ENCODE measurements at places on chromosomes 11 and 22.

- no peak for DNase-seq
Observed at GRCh38 chr11:104490182-104490581, 326.2 kb upstream of the PDGFD start.

GRCh38 chr11:46431211-46431610 is 39.6 kb upstream of the CHRM4 start:
- DNase-seq = no peak

DNA sequence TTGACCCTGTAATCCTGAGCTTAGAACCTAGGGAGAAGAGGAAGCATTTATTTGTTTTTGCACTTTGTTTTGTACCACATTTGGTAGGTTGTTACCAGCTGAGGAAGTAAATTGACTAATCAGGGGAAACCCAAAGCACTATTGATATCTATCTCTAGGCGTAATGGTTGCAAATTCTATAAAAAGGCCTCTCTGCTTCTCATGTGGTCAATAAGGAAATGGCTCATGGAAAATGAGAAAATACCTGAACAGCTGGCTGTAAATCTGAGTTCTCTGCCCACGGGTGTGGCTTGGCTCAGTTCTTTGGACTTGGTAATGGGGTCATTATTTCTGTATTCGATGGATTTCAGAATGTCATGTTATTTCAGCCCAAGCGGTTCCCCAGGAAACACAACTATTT is 42.4 kb downstream of the BARX2 start:
- DNase-seq = peak; percentile 38

DNA sequence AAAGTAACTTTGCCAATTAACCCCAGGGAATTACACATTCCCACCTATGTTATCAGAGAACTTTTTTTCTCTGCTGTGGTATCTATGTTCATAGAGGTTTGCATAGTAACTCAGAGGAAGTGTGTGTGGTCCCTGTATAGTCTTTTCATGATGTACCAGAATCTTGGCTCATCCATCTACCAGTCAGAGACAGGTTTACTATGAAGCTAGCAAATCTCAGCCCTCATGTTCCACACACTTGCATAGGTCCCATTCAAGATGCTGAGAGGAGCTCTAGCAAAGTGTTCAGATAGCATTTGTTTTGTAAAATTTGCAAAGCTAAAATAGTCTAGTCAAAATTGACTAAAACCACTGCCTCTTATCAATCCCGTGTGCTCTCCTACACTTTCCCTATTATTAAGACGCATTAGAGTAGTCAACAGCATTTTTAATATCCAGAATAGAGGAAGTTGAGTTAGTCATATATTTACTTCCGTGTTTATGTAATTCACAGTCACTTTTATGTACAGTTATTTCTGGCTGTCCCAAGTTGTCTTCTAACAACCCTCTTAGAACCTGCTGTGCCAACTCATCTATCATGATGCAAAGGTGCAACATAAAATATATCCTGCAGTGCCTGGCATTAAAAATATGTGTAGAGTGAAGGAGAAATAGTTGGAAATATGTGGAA is 184.2 kb downstream of the FAM76B start:
- no peak for DNase-seq

- no peak for DNase-seq
Observed at GRCh38 chr22:48496987-48497650, 1330.6 kb downstream of the BRD1 start.

DNA sequence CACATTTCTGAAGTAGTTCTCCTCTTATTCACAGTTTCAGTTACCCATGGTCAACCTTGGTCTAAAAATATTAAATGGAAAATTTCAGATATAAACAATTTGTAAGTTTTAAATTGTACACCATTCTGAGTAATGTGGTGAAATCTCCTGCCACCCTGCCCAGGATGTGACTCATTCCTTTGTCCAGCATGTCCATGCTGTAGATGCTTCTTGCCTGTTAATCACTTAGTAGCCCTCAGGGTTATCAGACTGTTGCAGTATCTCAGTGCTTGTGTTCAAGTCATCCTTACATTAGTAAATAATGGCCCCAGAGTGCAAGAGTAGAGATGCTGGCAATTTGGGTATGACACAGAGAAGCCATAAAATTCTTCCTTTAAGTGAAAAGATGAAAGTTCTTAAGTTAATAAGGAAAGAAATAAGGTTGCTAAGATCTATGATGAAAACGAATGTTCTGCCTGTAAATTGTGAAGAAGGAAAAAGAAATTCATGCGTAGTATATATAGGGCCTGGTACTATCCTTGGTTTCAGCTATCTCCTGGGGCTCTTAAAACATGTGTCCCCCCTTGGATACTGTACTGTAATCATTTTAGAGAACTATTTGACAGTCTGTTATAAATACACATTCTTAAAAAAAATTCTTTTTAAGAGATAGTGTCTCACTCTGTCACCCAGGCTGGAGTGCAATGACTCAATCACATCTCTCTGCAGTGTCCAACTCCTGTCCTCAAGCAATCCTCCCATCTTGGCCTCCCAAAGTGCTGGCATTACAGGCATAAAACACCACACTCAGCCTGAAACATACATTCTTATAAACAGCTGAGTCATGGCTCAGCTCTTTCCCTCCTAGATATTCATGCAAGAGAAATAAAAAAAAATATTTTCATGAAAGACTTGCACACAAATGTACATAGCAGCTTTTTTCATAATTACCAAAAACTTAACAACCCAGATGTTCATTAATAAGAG is 31.3 kb downstream of the MTNR1B start:
- DNase-seq = no peak

Data from left hindlimb (tissue), 1 donor.